ENCODE measurements at places on chromosomes 11 and 22.

DNA sequence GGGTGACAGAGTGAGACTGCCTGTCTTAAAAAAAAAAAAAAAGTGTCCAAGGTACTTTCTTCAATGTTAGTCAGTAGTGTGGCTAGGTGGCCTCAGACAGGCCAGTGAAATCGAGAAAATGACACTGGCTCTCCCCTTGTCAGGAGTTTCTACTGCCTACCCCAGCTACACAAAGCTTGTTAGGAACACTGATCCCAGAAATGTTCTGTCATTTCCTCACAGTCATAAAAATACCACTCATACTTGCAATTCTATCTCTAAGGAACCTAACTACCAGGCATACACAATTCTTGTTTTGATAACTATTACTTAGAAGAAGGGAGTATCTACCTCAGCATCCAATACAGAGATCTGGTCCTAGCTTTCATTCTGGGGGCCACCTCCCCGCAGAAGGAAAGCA is 31.3 kb downstream of the ATP6V1E1 start:
- no peak for DNase-seq

DNA sequence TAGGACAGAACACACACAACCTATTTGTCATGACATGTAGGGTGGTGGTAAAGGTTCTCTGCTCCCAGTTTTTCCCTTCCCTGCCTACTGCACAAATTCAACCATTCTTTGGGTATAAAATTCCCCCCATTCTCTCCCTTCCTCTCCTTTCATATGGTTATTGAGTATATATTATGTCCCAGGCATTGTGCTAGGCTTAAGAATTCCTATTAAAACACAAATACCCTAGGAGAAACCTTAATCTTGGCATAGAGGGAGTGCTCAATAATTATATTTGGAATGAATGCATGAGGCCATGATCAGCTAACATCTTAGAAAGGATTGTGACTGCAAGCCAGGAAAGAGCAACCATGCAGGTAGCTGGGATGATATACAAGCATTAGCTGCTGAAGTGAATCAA is 120.4 kb upstream of the MTMR2 start:
- no peak for DNase-seq

DNA sequence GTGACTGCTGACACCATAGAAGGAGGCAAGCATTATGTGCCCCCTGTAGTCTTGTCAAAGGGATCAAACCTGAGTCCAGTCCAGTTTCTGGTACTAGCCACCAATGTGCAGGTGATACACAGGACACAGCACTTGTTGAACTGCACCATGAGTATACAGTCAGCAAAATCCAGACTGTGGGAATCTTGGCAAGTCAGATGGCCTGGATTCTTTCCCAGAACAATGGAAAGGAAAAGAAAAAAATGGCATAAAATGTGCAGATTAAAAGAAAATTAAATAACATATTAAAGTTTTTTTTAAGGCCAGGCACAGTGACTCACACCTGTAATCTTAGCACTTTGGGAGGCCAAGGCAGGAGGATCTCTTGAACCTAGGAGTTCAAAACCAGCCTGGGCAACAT is 16.8 kb downstream of the CRY2 start:
- DNase-seq, result no peak

- no peak for DNase-seq
These were observed 23.8 kb upstream of the OAF start for GRCh38 chr11:120186774-120187591.

DNA sequence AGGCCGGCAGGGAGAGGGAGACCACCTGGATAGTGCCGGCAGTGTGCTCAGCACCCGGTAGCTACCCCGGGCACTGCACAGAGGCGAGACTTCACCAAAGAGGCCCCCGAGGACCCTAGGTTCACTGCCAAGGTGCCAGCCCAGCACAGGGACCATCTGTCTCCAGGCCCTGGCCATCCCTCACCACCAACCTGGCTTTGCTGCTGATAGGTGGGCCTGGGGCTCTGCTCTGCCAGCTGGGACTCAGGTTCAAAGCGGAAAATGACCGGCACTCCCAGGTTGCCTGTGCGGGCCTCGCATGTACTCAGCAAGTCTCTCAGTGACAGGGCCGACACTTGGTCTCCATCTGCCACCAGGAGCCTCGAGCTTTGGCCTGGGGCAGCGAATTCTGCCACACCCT is 812.2 kb downstream of the BRD1 start:
- no peak for DNase-seq
